ENCODE measurements at places on chromosomes 5 and 9. TPM values are rescaled to one million over a fixed set of nuclear protein-coding genes. Genes with fewer than 3 reads are reported as not detected.

- DNase-seq: no peak
Measured at GRCh38 chr9:16688814-16689213, 181.7 kb downstream of the BNC2 start.

DNA sequence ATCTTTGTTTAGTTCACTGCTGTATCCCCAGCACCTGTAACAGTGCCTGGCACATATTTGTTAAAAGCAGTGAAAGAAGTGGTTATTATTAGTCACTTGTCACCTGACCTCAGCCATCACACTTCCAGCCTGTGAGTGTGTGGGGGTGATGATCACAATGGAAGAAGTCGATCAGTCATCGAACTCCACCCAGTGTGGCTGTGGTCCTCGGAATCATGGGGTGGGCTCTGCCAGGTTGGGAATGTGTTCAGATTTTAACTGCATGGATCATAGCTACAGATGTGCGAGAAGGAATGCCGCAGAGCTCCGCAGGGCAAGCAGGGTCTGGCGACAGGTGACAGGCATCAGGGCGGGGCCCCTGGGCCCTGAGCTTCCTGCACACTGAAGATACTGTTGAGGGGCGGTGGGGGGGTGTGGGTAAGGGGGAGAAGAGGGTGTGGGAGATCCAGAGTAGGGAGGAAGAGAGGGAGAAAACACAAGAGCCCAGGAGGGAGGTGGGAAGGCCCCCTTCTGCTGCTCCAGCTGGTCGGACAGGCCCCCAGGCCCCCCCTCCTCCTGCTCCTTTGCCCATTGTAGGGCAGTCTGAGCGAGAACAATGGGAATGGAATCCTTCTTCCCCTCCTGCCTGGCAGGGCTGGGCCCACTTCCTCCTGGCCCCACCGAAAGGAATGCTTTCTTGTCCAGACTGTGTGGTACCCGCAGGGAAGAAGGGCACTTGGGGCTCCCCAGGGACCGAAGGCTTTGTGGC lies 89.6 kb downstream of the SPRY4 start:
- DNase-seq: no peak

DNA sequence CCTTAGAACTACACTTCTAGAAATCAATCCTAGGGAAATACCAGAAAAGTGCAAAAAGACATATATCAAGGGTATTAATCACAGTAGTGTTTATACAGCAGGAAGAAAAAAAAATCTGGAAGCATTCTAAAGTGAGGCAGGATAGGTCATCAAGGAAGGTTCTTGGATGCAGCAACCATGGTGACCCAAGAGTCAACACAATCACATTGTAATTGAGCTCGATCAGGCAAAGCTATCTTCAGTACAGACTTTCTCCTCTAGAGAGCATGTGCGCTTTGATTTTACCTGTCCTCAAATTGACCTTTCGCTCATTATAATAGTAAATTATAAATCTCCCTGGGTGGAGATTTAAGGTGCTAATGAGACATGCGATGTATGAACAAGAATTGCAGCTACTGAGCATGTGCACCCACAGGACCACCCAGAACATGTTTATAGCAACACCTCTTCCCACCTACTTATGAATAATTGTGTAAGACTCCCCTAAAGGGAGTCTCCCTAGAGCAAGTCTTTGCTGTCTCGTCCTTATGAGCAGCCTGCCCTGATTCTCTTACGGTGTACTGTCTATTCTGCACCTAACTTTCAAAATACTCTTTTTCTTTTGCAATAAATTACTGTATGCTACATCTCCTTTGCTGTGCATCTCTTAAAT lies 297.7 kb downstream of the ATPSCKMT start:
- DNase-seq: no peak

GRCh38 chr9:6923086-6923485 lies 165.3 kb downstream of the KDM4C start:
- DNase-seq: no peak

GRCh38 chr5:172636279-172637050 lies 4.6 kb upstream of the NEURL1B start:
- no peak for DNase-seq

DNA sequence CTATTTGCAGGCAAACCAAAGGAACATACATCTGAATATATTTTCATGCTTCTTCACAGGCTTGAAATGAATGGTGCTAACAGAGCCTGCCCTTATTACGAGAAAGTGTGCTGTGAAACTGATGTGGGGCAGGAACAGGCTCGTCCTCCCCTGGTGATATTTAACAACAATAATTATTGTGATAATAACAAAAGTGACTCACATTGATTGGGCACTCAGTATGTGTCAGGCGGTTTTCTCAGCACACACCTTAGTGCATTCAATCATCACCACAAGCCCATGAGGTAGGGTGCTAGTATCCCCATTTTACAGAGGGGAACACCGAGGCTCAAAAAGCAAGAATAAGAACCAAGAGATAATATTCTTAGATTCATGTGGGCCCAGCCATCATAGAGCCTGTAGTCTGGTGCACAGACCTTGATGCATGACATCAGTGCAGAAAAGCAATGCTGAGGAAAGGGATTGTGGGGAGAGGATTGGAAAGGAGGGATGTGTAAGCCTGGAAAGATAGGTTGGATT lies 18.1 kb upstream of the BOD1 start:
- no peak for DNase-seq

- DNase-seq: no peak
Measured at GRCh38 chr9:34590381-34591247, 1.1 kb upstream of the CNTFR start.

GRCh38 chr9:109316207-109316640 lies 4.6 kb downstream of the EPB41L4B start:
- peak; percentile 99 for DNase-seq

DNA sequence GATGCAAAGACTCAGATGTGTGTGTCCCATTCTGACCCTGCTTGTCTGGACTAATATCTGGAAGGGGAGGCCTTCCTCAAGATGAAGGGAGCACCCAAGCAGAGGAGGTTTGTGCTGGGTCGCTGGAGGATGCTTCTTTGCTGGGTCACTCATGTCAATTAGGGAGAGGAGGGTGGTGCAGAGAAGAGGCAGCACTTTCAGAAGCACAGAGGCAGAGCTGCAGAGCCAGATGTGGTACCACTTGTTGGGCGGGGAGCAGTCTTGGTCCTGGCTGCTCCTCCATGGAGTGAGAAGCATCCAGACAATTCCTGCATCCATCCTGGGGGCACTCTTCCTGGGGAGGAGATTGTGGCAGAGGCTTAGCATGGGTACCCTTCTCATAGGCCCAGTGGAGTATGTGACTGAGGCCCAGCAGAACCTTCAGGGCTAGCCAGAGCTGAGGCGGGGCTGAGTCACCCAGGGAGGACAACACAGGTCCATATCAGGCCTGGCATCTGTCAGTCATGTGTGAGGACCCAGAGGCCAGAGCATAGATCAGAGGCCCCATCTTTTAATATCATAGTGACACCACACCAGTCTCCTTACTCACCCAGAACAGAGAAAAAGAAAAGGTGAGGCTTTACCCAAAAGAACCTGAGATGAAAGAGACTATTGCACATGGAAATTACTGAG lies 59.8 kb downstream of the TNFSF15 start:
- no peak for DNase-seq

DNA sequence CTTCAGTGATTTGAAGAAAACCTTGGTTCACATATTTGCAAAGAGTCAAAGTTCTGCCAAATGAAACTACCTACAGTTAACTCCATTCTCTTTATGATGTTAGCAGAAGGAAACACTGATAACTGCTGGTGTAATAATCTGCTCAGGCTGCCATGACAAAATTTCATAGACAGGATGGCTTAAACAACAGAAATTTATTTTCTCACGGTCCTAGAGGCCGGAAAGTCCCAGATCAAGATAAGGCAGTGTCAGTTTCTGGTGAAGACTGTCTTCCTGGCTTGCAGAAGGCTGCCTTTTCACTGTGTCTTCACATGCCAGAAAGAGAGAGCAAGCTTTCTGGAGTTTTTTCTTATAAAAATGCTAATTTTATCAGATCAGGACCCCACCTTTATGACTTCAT lies 102.4 kb upstream of the PARP8 start:
- no peak for DNase-seq

DNA sequence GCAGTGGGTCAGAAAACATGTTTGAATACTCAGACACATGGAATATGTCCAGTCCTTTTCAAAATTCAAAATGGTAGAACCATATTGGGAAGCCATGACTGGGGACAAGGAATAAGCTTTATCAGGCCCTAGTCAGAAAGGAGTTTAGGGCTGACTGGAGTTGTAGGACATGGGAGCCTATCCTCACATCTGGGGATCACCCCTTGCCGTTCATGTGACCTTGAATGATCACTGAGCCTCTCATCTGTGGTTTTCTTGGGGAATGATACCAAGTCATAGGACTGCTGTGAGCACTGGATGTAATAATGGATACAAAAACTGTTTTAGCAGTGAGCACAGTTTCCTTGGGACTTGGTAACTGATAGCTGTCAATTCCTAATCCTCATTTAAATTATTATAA lies 84.7 kb downstream of the IQGAP2 start:
- no peak for DNase-seq

GRCh38 chr9:121717141-121717991 lies 65.9 kb downstream of the DAB2IP start:
- DNase-seq: no peak

DNA sequence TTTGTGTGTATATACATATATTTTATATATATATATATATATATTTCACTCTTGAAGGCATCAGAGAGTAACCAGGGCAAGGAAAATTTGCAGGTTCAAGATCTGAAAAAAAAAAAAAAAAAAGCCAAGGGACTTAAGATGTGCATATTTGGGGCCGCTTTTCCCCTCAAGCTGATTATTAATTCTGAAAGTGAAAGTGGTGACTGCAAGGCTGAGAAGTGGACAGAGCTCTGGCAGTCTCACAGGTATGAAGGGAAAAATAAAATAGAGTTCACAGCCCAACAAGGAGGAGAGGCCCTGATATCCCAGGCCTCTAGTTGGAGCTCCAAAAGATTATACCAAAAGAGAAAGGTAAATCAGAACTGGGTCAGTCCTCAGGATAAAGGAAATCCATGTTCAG lies 234.4 kb upstream of the GAS1 start:
- DNase-seq: no peak

DNA sequence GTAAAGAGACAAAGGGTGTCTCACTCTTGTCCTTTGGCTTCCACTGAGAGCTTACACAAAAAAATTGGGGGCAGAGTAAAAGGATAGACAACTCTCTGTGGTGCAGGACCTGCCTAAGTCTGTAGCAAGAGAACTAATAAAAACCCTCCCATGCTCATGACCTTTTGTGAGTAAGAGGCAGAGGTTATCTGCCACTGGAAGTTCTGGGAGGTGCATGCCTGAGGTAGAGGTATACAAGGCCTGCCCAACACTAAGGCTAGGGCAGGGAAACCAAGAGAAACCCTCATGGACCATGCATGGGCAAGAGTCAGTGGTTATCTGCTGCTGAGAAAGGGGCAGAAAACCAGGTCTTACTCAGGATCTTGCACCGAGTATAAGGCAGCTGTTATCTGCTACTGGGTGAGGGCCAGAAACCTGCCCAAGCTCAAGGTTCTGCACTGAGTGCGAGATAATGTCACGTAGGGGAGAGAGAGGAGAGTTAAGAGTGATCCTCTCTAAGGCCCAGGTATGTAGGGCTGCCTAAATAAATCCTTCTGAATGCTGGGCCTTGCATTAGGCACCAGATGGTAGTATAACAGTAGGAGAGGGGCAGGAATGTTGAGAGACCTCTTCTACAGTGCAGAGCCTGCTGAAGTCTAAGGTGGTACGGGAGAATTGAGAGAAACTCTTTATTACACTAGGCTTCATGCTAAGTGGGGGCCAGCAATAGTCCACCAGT lies 143.4 kb downstream of the MACROH2A1 start:
- DNase-seq: no peak

GRCh38 chr5:144644317-144644716 lies 473.6 kb downstream of the KCTD16 start:
- no peak for DNase-seq

GRCh38 chr5:61440086-61440485 lies 108.0 kb downstream of the ZSWIM6 start:
- DNase-seq: no peak

GRCh38 chr5:6355294-6355693 lies 23.1 kb downstream of the MED10 start:
- no peak for DNase-seq

GRCh38 chr5:111066261-111066938 lies 5.1 kb upstream of the TSLP start:
- no peak for DNase-seq

DNA sequence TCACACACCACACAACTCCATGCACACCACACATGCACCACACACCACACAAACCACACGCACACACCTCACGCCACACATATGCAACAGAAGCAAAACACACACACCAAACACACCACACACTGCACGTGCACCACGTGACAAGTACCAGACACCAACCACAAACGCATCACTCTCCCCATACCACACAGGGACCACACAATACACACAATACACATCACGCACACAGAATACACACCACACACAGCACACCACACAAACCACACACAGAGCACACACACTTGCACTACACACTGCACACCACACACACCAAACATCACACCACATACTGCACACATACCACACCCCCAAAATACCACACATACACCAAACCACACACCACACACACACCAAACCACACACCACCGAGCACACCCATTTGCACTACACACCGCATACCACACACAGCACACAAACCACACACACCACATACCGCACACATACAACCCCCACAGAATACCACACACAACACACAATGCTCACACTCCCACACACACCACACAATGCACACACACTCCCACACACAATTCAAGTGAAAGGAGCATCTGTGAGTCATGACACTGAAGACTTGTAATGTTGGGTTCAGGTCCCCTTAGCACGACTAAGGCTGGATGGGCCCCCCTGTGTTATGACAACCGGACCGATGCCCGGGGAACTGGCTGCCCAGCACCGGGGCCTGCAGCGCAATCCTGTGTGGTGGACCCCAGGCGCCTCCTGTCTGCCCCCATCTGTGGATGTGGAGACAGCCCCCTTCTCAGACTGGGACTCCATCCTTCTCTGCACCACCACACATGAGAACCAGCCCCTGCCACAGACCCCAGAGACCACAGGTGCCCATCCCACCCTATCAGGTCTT lies 6.0 kb upstream of the ZDHHC11 start:
- no peak for DNase-seq

GRCh38 chr9:76462126-76462525 lies 3.1 kb downstream of the GCNT1 start:
- DNase-seq: no peak

Gene PCDHB8
- total RNA-seq: not detected

Gene OR13J1
- total RNA-seq: not detected

Gene PFN3
- not detected for total RNA-seq

Gene SPATA31C1
- total RNA-seq: not detected

Gene MTX3
- total RNA-seq: 23.9 TPM

Gene RGS7BP
- total RNA-seq: not detected

All from MCF 10A (cell line).